ENCODE measurements at places on chromosomes 3 and 15.

GRCh38 chr3:123861081-123861836 is 22.9 kb downstream of the MYLK start:
- no peak for DNase-seq

GRCh38 chr3:53629402-53629723 is 135.0 kb downstream of the CACNA1D start:
- no peak for DNase-seq

GRCh38 chr3:16253601-16254000 is 11.1 kb downstream of the DPH3 start:
- DNase-seq: no peak

DNA sequence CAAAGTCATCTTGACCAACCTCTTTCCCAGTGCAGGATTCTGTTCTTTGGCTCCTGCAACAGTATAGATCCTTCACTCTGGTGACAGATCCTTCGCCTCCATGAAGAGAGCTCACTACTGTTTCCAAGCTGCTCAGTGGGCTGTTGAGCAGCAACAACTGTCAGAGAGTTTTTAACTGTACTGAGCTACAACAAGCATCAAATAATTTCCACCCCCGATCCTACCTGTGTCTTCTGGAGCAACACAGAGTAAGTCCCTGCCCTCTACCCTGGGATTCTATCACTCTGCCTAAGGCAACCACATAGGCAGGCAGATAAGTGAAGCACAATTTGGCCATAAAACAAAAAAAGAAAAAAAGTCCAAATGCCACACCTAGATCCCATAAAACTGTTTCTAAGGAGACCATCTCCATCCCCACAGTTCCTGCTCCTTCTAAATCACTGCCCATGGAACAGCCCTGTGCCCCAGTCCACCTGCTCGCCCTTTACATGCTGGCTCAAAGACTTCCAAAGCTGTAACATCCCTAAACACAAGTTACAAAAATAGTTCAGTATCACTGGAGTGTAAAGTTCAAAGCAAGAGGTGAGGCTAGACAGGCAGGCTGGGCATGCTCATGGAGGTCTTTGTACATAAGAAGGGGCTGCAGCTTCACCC is 37.8 kb upstream of the ANPEP start:
- no peak for DNase-seq

GRCh38 chr3:80116281-80116680 is 348.5 kb upstream of the ROBO1 start:
- DNase-seq: no peak

DNA sequence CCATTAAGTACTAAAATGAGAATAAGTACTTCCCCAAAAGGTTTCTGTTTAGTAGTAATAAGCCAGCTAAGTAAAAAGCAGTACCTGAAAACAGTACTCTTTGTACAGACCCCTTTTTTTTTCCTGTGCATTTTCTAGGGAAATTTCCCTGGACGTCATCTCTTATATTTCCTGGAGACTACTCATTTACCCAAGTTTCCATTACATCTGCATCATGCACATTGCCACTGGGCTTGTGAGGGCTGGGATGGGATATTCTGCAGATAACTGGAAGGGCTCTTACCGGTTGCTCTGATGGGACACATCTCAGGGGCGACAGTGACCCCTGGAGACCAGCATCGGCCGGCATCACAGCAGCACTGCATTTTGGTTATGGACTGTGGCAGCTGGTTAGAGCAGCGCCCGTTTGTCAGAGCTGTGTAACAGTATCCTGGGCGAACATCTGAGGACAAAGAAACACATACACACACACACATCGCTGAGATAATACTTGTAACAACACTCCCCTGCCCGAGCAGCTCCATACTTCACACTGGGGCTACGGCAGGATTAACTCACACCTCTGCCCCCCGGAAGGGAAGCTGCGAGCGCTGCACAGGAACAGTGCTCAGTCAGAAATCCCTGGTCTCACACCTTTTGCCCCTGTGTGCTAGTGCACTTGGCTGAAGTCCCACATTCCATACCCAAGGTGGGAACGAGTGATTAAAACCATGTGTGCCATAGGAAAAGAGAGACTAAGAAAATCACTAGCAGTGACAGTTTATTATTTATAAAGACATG is 124.9 kb downstream of the FBN1 start:
- no peak for DNase-seq
